Hepatic stellate cell (primary cell): ENCODE measurements at places on chromosomes 13 and 19.

GRCh38 chr19:32887572-32888215 is 18.1 kb upstream of the SLC7A9 start:
- no peak for DNase-seq

- DNase-seq, result no peak
These were observed 410.9 kb downstream of the FOXO1 start for GRCh38 chr13:40255551-40255950.

DNA sequence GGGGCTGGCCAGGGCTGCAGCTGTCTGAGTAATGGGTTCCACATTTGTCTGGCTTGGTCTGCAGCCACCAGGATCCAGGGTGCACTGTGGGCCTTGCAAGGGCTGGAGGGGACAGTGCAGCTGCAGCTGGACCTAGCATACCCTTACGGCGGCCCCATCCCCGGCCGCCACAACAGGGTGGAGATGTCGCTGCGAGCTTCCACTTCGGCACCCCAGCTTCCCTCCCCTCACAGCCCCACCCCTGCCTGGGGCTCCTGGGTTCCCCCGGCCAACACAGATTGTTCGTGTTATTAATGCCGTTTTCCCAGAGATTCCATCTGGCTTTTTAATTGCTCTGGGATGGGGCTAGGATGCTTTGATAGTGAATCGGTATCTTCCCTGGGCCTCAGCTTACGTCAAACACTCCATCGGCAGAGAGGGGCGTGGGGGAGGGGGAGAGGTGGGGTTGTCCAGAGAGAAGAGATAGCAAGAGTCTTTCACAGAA is 5.8 kb downstream of the CEBPA start:
- DNase-seq, result no peak

- no peak for DNase-seq
These were observed 63.2 kb downstream of the SHISA2 start for GRCh38 chr13:25988661-25989060.

DNA sequence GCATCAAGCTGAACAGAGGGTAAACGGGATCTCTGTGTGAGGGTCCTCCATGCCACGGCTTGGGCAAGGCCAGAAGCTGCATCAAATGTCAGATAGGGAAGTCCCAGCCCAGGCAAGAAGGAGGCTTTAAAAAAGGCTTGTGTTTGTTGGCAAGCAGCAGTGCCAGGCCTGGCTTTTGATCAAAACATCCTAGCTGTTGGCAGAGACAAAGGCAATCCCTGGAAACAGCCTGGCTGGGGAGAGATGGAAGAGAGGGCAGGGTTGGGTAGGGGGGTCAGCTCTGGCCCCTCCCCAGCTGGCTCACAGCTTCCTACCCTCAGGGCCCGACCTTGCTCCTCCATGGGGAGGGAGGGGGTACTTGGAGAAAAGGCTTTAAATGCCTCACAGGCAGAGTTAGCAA is 61.8 kb upstream of the KCTD15 start:
- no peak for DNase-seq

GRCh38 chr13:113793718-113794085 is 34.7 kb downstream of the TMEM255B start:
- no peak for DNase-seq
